Endothelial cell (in vitro differentiated cells): ENCODE measurements at places on chromosomes 12 and 14. TPM values are rescaled to one million over a fixed set of nuclear protein-coding genes. Genes with fewer than 3 reads are reported as not detected.

Gene CCND2
- 88.1 TPM for total RNA-seq

Gene NOVA1
- 21.8 TPM for total RNA-seq

Gene CAPZA3
- total RNA-seq: not detected

Gene METTL17
- total RNA-seq: 62.7 TPM

Gene NAV3
- total RNA-seq: 20.3 TPM

- H3K27me3 ChIP-seq: no peaks in the 10 kb centered on the region
- H3K27ac ChIP-seq: no peak overlapping the region
- peak; percentile 41 for DNase-seq
- peaks cover 21% of the 10 kb centered on the region for H3K4me1 ChIP-seq
- H3K36me3 ChIP-seq: no peaks in the 10 kb centered on the region
Observed at GRCh38 chr12:81077329-81077685, 572 bp upstream of the ACSS3 start.

DNA sequence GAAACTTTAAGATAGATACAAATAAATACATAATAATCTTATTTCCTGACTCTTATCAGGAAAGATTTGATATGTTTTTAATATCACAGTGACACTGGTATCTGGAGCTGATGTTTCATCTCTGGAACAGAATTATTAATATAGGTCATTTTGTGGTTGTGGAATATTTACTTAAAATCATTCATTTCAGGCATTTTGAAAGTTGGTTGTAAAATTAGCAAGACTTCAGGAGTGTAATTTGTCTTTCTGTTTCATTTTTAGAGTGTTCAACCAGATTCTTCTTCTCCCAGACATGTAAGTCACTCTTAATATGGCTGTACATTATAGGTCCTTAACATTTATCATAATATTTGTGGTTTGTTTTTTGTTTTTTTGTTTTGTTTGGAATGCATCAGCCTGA is 115.7 kb downstream of the PCNX1 start:
- no peak for DNase-seq
- H3K4me1 ChIP-seq: no peaks in the 10 kb centered on the region
- H3K36me3 ChIP-seq: peaks cover 20% of the 10 kb centered on the region
- H3K4me3 ChIP-seq: no peak overlapping the region
- H3K27ac ChIP-seq: no peak overlapping the region
- peaks cover 1% of the 10 kb centered on the region for H3K27me3 ChIP-seq

GRCh38 chr12:67433385-67434175 is 164.4 kb downstream of the CAND1 start:
- DNase-seq: no peak
- no peaks in the 10 kb centered on the region for H3K27me3 ChIP-seq
- H3K36me3 ChIP-seq: no peaks in the 10 kb centered on the region
- H3K27ac ChIP-seq: no peak overlapping the region
- H3K4me3 ChIP-seq: no peak overlapping the region

DNA sequence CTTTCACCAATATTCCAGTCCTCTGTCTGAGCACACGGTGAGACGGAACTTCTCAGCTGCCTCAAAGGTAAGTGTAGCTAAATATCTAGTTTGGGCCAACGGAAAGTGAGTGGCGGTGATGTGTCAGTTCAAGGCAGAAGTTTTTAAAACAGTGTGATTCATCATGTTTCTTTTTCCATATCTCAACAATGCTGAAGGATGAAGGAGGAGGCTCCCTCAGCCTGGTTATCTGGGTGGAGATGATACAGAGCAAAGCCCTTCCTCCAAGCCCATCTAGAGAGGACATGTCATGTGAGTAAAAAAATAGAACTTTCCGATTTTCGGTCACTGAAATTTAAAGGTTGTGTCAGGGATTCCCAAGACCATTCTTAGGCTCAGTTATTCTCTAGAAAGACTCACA is 13.1 kb upstream of the ANP32D start:
- no peak for DNase-seq
- H3K36me3 ChIP-seq: no peaks in the 10 kb centered on the region
- H3K4me3 ChIP-seq: no peak overlapping the region
- no peak overlapping the region for H3K27ac ChIP-seq
- H3K4me1 ChIP-seq: peaks cover 6% of the 10 kb centered on the region
- peaks cover 2% of the 10 kb centered on the region for H3K27me3 ChIP-seq

GRCh38 chr12:113470871-113471618 is 626 bp downstream of the LHX5 start:
- peaks cover 53% of the 10 kb centered on the region for H3K27me3 ChIP-seq
- no peak overlapping the region for H3K27ac ChIP-seq
- H3K4me1 ChIP-seq: peaks cover 12% of the 10 kb centered on the region
- no peaks in the 10 kb centered on the region for H3K36me3 ChIP-seq
- DNase-seq: peak; percentile 24
- H3K4me3 ChIP-seq: no peak overlapping the region

DNA sequence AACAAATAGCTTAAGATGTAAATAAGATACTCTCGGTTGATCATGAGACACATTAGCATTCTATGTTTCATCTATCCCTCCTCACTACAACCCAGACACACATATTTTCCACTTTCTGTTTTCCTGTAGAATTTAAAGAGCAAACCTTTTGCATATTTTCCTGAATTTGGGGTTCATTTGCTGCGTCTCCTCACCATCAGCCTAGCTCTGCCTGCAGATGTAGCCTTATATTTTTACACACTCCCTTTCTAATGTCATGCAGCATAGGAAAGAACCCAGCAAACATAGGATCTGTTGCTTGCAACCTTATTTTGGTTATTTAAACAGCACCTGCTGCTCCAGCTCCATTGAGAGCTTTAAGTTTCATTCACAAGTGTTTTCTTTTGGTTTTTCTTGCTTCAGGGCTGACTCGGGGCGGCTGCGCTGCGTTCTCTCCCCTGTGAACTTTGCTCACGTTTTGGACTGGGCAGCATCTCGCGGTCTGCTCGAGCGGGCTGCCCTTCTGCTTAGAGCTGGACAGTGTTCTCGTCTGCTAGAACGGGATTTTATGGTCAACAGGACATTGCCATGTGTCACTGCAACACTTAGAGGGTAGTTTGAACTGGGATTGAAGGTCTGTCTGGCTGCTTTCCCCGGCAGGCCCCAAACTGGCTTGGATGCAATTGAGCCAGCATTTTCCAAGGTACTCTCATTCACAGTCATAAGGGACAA is 57.8 kb upstream of the VRK1 start:
- H3K36me3 ChIP-seq: no peaks in the 10 kb centered on the region
- no peak overlapping the region for H3K27ac ChIP-seq
- DNase-seq: no peak
- no peaks in the 10 kb centered on the region for H3K4me1 ChIP-seq
- no peaks in the 10 kb centered on the region for H3K27me3 ChIP-seq

DNA sequence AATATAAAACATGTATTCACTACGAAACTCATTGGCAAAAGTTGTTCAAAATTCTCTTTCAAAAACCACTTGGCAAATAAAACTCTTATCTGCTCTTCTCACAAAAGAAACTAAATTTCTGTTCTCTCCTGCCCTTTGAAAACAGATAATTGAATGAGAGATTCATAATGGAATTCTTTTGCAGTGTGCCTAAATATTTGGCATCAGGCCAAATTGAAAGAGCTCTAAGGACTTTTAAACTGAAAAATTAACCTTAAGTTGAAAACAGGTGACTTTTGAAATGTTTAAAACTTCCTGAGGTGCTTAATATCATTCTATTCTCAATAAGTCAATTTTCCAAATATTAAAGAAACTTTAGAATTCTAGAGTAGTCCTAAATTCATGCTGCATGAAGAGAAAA is 136.4 kb downstream of the FSCB start:
- H3K4me3 ChIP-seq: no peak overlapping the region
- peaks cover 5% of the 10 kb centered on the region for H3K36me3 ChIP-seq
- no peak overlapping the region for H3K27ac ChIP-seq
- DNase-seq: no peak

GRCh38 chr12:92717202-92717601 is 14.4 kb downstream of the PLEKHG7 start:
- peak; percentile 39 for DNase-seq
- no peak overlapping the region for H3K4me3 ChIP-seq
- no peaks in the 10 kb centered on the region for H3K4me1 ChIP-seq
- no peak overlapping the region for H3K27ac ChIP-seq

DNA sequence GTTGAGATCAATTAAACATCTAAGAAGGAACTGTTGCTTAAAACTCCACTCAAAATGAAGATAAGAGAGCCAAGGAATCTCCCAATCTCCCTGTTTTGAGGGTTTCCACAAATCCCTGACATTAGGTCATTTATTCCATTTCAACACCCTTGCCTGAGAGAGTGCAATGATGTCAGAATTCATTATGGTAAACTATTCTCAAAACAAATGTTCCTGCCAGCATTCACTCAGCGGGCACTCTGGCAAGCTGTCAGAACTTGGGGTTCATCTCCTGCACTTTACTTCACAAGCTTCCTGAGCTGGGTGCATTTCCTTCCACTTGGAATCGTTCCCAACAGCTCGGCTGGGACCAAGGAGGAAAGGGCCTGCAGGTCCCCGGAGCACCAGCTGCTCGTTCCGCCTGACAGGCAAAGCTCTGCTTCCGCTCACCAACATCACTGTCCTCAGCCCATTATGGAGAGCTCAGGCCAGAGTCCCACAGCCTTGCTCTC is 117.8 kb downstream of the TTC7B start:
- H3K27ac ChIP-seq: peak overlapping the region; percentile 68
- DNase-seq: peak; percentile 24
- H3K36me3 ChIP-seq: peaks cover 3% of the 10 kb centered on the region
- peaks cover 64% of the 10 kb centered on the region for H3K4me1 ChIP-seq
- H3K27me3 ChIP-seq: no peaks in the 10 kb centered on the region

DNA sequence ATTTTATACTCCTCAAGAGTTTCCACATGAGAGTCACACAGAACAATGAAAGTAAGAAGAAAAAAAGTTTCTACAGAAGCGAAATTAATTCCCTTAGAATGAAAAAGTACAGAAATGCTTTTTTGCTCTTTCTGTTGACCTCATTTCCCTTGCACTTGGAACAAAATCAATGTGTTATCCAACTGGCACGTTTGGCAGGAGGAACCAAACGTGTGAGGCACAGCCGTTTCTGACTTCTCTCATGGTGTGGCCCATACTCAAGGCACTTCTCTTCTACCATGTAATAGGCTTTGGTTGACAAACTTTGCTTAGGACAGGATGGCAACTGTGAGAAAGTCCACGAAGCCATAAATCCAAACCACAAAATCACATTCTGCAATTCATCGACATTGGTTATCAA is 297.0 kb downstream of the FUT8 start:
- H3K4me1 ChIP-seq: no peaks in the 10 kb centered on the region
- H3K4me3 ChIP-seq: no peak overlapping the region

GRCh38 chr12:79098530-79098929 is 234.0 kb downstream of the SYT1 start:
- no peaks in the 10 kb centered on the region for H3K36me3 ChIP-seq
- H3K4me1 ChIP-seq: peaks cover 3% of the 10 kb centered on the region
- H3K27ac ChIP-seq: no peak overlapping the region
- H3K4me3 ChIP-seq: no peak overlapping the region

GRCh38 chr12:3493043-3493858 is 2.2 kb downstream of the PRMT8 start:
- H3K27ac ChIP-seq: no peak overlapping the region
- peaks cover 16% of the 10 kb centered on the region for H3K4me1 ChIP-seq
- peaks cover 33% of the 10 kb centered on the region for H3K27me3 ChIP-seq
- no peaks in the 10 kb centered on the region for H3K36me3 ChIP-seq
- no peak for DNase-seq

DNA sequence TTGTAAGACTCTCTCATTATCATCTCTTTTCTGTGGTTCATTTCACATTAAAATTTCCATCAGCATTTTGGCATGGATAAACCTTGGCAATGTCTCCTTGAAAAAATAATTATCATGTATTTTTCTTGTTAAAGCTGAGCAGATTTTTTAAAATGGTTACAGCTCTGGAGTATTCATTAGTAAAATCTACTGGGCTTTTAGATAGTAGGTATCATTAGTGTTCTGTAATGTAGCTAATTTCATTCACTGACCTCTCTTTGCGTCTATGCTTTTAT is 36.9 kb upstream of the CDK17 start:
- no peak for DNase-seq
- H3K4me3 ChIP-seq: no peak overlapping the region
- H3K27ac ChIP-seq: no peak overlapping the region

DNA sequence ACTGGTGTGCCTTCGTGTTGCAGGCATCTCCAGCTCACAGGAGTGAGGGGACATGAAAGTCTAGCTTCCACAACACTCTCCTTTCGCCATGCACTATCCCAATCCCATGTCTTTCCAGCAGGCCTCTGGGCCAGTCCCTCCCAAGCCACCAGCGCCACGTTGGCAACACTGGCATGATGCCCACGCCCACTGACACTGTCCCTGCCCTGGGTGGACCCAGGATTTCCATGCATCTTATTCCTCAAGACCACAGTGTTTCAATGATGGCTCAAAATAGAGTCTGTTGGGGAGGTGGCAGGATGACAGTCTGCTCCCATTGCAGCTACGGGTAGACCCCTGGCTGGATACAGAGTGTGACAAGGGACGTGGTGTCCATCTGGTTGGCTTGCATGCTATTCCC is 2.3 kb downstream of the SP7 start:
- H3K4me1 ChIP-seq: peaks cover 45% of the 10 kb centered on the region
- no peak overlapping the region for H3K27ac ChIP-seq
- H3K36me3 ChIP-seq: peaks cover 5% of the 10 kb centered on the region
- H3K4me3 ChIP-seq: peak overlapping the region; percentile 9

DNA sequence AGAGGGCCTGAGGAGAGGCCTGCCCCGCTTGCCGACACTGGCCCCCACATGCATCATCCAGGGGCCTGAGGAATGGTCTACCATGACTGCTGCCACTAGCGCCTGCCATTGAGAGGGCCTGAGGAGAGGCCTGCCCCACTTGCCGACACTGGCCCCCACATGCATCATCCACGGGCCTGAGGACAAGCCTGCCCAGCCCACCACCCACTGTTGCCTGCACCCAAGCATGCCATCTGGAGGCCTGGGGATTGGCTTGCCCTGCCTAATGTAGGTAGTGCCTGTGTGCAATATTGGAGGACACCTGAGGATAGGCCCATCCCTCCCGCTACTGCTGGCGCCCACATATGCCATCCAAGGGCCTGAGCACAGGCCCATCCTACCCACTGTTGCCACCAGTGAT is 24.4 kb downstream of the CYP46A1 start:
- no peaks in the 10 kb centered on the region for H3K4me1 ChIP-seq
- peaks cover 6% of the 10 kb centered on the region for H3K36me3 ChIP-seq
- peaks cover 1% of the 10 kb centered on the region for H3K27me3 ChIP-seq
- no peak for DNase-seq
- no peak overlapping the region for H3K4me3 ChIP-seq

DNA sequence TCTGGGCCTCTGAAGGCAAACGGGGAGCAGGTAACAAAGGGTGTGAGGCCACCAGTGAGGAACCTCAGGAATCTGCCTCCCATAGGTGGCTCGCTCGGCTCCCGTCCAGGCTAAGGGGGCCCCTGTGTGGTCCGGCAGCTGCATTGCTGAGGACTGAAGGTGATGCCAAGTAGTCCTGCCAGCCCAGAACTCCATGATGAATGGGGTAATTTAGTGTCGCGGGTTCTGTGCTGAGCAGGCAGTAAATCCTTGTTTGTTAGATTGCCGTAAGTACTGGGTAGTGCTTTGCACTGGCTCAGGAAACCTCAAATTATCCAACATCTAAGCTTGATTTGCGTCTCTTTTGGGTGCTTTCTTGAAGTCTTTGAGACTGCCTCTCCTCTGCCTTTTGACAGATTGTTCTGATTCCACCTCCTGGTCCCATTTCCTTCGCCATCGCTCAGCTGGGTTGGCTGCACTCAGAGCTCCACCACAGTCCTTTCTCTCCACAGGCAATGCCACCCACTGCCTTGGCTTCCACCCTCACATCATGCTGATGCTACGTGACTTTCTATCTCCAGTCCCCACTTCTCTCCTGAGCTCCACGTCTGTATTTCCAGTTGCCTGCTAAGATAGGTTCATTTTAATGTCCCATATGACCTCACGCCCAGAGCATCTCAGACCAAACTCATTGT is 392.0 kb downstream of the FUT8 start:
- H3K36me3 ChIP-seq: no peaks in the 10 kb centered on the region
- H3K27ac ChIP-seq: no peak overlapping the region
- H3K4me3 ChIP-seq: no peak overlapping the region
- H3K4me1 ChIP-seq: no peaks in the 10 kb centered on the region
- H3K27me3 ChIP-seq: peaks cover 3% of the 10 kb centered on the region
